ENCODE measurements at places on chromosomes 2 and 18.
A peak's percentile ranks its signal among the peaks of the same experiment; 100 is the strongest.

- DNase-seq = no peak
Observed at GRCh38 chr2:122138561-122138960, 383.1 kb downstream of the TSN start.

GRCh38 chr2:44137048-44137447 is 31.6 kb upstream of the PPM1B start:
- no peak for DNase-seq

GRCh38 chr2:152962446-152962845 is 244.0 kb downstream of the ARL6IP6 start:
- DNase-seq = no peak

DNA sequence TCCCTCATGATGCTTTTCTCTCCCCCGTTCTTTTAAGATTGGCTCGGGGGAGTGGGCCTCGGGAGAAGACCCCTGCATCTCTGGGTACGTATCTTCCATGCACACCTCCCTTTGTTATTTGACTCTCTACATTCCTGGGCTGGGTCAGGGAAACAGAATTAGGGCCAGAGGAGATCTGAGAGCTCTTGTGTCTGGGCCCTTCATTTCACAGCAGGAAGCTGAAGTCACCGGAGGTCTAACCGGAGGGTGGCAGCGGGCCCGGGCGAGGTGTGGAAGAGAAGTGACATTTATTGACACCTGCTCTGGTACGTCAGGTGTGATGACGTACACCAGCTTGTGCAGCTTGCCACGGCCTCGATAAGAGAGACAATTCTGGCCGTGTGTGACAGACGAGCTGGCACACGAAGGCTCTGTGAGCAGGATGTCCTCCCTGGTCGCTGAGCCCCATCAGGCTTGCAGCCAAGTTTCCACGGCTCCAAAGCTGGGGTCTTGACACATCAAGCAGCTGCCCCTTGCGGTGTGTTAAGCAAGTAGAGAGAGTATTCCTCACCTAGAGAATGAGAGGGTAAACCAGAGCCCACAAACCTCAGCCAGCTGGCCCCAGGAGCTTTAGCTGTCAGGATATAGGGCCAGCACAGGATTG is 30.4 kb downstream of the TOGARAM2 start:
- DNase-seq = no peak

DNA sequence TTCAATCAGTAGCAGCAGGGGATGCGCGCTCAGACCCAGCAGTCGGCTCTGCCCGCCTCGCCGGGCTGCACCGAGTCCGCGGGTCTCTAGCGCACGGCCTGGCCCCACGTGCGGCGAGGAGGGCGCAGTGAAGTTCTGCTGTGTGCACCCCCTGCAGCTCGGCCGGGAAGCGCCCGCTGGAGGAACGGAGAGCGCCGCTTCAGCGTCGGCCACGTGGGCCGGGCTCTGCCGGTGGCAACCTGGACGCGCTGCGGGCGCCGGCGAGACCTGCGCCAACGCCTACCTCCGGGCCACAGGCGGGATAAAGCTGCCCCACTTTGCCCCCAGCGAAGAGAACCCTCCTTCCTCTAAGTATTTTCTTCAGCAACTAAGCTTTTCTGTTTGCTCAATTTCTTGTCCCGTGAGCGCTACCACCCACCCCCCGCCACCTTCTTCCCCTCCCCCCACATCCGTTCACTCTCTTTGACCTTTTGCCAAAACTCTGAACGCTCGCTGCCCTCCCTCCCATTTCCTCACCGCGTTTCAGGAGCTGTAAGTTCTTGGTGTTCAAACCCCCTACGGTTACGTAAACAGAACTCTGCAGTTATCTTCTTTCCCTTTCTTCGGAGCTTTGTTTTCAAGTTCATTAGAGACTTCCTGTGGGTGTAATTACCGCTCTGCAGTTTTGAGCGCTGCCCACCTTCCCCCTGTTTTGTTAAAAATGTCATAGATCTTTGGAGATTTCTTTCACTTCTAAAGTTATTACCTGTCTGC is 42.6 kb upstream of the EDAR start:
- peak; percentile 67 for DNase-seq

DNA sequence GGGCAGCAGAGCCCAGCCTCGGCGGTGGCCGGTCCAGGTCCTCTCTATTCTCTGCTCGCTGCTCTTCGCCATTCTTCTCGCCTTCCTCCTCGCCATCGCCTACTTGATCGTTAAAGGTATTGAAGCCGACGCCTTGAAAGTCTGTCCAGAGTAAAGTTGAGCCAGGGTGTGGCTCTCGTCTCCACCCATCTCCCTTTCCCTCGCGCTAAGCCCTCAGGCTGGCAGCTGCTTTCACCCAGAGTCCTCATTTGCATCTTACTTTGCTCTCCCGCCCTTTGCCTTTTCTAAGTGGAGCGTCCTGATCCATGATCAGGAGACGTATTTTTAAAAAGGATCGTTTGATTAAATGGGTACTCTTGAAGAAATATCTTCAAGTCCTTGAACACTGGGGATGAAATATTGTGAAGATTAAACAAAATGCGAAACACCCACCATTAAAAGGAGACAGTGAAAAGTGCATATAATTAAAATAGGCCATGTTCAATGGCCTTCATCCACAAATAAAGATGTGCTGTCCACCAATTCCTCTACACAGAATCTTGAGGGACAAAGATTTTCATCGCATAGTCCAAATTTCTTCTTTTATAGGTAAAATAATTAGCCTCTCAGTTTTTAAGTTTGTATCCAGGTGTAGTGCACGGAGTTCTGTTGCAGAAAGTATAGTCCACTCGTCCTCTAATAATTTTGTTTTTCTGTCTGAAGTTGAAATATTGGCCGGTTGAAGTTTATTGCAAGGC is 657 bp downstream of the ARL6IP6 start:
- no peak for DNase-seq

DNA sequence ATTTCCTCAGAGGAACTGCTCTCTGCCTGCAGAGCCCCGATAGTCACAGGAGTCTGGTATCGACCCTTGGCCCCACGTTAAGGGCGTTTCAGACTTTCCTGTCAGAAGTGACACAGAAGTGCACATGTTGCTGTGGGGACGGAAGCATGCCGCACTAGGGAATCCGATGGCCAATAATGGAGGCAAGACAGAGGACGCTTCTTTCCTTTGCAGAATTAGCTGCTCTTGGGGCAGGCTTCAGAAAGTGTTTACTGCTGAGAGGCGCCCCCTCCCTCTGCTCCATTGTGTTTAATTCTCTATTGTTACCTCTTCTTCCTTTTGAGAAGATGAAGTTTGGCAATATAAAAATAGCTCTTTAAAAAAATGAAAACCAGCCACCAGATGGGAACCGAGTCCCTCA is 118.6 kb upstream of the EML6 start:
- DNase-seq = no peak

DNA sequence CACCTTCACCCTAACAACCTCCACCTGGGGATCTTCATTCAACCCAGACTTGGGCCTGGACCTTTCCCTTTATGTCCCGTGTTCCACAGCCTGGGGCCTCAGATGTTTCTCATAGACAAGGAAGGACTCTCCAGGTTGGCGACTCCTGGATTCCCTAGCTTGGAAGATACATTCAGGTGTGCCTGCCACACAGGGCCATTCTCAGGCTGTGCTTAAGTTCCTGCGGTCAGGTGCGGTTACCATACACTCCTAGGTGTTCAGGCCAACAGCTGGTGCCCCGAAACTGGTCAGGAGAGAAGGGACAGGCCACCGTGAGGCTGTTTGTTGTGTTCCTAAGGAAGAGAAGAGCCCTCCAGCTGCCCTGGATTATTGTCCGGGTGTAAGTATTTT is 15.6 kb downstream of the SLC4A3 start:
- DNase-seq = no peak

DNA sequence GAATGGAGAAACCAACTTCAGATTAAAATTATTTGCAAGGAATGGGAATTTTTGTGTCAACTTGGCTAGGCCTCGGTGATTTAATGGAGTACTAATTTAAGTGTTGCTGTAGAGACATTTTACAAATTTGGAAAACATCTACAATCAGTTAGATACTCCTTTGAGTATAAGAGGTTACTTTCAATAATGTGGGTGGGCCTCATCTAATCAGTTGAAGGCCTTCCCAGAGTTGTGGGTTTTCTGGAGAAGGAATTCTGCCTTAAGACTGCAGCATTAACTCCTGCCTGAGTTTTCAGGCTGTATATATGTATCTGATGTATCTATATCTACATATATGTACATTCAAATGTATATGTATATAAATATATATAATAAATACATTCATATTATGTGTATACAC is 47.6 kb upstream of the ABCA12 start:
- no peak for DNase-seq

DNA sequence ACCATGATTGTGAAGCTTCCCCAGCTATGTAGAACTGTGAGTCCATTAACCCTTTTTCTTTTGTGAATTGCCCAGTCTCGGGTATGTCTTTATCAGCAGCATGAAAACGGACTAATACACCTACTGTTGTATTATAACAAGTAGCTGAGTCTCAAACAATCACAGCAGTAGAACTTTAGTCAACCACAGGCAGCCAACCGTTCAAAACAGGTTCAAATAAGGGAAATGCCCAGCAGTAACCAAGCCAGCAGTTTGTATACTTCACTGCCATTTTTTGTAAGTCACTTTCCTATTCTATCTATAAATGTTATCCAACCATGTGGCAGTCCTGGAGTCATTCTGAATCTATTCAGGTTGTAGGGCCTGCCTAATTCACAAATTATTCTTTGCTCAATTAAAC is 1560.6 kb upstream of the SLC39A10 start:
- DNase-seq = no peak

All from nephron progenitor cell (in vitro differentiated cells).